BJ (cell line): ENCODE measurements at places on chromosomes 5 and 9.

DNA sequence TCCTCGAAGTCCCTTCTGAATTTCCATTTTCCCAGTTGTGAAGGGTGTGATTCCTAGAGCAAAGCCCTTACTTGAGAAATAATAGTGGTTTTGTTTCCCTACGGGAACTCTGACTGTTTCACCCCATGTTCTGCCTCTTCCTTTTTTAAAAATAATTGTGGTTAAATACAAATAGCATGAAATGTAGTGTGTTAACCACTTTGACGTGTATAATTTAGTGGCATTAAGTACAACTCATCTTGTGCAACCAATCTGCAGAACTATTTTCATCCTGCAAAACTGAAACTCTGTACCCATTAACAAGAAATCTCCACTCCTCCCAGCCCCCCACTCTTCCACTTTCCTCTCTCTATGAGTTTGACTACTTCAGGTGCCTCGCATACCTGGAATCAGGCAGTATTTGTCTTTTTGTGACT, 35.6 kb upstream of the HAND1 start:
- no peak for DNase-seq

GRCh38 chr9:133048595-133048994, 13.2 kb upstream of the CEL start:
- DNase-seq = no peak

DNA sequence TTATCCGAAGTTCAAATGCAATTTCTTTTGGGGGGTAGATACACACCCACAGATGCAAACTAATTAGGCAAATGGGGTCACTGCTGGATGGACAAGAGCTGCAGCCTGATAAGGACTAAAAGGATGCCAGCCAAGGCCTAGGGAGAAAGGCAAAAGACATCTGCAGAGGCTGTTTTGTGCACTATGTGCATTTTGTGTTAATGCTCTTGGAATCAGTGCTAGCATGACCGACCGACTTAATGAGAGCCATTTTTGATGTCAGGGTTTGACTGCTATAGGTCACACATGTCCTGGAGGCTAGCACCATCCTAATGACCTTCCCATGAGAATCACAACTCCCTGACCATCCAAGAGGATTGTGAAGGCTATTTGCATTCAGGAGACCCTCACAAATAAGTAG, 34.6 kb downstream of the PLAC8L1 start:
- DNase-seq = no peak

DNA sequence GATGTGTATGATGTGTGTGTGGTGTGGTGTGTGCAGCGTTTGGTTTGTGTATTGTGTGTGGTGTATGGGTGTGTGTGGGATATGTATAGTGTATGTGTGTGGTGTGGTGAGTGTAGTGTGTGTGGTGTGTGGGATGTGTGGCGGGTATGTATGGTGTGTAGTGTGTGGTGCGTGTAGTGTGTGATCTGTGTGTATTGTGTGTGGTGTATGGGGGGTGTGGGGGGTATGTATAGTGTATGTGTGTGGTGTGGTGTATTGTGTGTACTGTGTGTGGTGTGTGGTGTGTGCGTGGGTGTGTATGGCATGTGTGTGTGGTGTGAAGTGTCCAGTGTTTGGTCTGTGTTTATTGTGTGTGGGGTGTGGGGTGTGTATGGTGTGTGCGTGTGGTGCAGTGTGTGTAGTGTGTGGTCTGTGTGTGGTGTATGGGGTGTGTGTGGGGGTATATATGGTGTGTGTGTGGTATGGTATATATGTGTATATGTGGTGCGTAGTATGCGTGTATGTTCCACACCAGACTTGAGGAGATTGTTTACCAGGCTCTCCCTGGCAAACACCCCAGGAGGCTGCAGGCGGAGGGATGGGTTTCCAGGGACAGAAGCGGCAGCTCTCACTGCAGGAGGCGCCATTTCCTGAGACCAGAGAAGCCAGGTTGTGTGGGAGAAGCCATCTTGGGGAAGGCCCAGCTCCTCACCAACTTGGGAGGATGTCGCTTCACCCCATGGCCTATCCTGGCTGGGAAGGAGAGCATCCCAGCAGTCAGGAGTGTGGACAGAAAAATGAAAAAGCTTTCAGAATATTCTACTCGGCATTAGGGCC, 138.1 kb downstream of the NXNL2 start:
- DNase-seq = no peak

GRCh38 chr5:38190111-38190510, 68.2 kb upstream of the EGFLAM start:
- DNase-seq = no peak

DNA sequence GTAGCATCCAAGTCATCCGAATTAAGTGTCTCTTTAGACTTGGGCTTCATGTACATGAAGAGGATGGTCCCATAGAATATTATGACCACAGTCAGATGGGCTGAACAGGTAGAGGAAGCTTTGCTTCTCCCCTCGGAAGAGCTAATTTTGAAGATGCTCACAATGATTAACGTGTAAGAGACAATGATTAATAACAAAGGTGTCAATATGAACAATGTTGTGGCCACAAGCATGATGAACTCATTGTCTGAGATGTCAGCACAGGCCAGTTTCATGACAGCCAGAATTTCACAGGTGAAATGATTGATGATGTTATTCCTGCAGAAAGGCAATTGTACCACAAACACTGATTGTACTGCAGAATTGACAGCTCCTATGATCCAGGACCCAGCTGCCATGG, 626 bp downstream of the OR13C2 start:
- no peak for DNase-seq

DNA sequence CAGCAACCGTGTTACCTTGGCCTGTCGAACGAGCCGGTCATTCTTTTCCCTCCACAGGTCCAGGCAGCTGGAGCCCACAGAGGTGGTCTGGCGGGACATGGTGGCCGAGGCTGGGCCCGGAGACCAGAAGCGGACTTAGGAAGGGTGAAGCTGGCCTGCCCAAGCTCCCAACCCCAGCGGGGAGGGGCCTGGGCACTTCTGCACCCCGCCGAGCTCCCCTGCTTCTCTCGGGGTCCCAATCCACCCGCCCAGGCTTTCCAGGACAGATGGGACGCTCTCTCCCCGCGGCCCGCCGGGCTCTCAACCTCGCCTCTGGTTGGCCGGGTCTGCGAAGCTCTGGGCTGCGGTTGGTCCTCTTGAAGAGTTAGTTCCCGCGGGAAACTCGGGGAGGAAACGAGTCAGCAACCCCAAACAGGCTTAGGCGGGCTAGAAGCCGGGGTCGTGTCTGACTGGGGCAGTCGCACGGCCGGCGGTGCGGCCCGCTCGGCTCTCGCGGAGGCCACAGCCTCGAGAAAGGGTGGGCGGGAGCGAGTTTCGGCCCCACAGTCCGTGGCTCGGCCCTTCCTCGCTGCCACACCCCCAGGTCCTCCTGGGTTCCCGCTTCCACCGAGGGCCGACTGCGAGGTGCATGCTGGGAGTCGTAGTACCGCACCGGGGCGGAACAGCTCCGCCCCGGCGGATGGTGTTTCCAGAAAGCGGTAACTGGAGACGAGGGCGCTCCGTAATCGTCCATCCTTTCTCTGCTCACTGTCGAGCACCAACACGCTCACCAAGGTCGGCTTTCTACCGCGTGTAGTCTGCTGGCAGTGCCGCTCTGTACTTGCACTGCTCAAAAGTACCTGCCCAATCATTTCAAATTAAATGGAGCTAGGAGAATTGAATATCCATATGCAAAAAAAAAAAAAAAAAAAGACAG, at the start of gene FANCG:
TSS of gene FANCG (minus strand) at position 517 of the 916 bp plus-strand sequence. CDS start at position 99, 418 bp downstream.
- DNase-seq = peak; percentile 70

DNA sequence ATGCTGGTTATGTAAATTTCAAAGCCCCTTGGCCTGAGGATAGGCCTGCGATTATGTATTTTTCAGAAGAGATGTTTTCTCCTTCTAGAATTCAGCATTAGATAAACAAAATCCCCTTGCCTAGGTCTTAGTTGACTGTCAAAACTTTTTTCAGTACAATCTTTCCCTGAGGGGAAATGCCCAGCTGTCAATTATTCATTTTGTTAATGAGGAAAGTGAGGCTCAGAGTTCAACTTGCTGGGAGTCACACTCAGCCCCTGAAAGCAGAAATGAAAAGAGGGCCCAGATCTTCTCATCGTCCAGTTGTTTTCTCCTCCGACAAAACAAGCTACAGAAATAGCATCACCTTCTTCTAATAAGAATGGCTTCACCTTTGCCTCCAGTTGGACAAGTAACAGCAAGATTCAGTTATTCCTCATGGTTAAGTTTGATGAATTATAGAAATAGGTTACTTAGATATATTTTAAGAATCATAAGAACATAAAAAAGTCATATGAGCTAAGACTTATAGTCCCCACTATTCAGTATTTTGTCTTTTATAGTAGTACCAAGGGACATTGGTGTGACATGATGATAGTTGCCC, 627.1 kb upstream of the WWC1 start:
- no peak for DNase-seq

DNA sequence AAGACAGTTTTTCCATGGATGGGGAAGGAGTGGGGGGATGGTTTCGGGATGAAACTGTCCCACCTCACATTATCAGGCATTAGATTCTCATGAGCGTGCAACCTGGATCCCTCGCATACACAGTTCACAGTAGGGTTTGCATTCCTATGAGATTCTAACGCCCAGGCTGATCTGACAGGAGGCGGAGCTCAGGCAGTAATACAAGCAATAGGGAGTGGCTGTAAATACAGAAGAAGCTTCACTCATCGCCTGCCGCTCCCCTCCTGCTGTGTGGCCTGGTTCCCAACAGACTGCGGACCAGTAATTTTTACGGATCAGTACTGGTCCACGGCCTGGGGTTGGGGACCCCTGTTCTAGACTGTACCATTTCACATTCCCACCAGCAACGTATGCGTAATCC, 68.3 kb upstream of the OTULINL start:
- no peak for DNase-seq

DNA sequence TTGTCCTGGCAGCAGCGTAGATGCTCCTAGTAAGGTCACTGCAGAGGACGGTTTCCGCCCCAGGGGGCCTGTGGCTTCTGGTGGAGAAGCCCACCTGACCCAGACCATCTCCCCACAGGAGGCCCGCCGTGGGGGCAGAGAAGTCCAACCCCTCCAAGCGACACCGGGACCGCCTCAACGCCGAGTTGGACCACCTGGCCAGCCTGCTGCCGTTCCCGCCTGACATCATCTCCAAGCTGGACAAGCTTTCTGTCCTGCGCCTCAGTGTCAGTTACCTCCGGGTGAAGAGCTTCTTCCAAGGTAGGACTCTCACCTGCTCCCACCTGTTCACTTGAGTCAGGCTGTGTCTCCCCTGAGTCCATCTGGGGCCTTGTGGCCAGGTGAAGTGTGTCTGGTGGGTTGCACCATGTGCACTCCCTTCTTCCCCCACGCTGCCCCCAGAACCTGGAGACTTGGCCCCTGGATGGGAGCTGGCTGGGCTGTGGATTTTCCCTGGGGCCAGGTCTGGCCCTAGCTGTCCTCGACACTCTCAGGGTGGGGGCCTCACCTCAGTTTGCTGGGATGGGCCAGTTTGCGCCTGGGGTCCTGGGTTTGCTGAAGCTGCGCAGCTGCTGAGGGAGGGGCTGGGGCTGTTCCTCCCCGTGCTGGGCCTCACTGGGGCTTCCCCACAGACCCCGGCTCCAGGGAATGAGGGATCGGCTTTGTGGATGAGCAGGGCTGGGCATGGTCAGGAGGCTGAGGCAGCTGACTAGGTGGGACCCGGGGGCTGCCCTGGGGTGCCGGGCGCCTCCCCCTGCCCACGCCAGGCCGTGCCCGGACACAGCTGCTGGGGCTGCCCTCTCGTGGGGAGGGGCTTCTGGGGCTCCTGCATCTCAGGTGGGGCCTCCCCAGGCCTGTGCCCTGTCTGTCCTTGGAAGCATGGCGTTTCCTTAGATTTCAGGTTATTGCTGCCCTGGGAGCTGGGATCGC, 32.4 kb downstream of the AHRR start:
- no peak for DNase-seq

DNA sequence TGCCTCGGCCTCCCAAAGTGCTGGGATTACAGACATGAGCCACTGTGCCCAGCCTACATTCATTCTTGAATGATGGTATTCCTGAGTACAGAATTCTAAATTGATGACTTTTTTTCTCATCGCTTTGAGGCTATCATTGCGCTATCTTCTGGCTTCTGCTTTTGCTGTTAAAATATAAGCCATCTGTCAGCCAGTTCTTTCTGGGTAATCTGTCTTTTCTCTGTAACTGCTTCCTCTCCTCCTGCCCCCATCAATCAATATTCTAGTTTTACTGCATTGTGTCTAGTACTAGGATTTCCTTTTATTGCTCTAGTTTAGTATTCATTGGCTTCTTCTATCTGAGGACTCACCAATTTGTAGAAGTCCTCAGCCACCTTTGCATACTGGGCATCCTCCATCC, 89.0 kb downstream of the PLPP1 start:
- no peak for DNase-seq

- DNase-seq = no peak
Measured at GRCh38 chr9:108900176-108900575, 33.7 kb downstream of the ELP1 start.

DNA sequence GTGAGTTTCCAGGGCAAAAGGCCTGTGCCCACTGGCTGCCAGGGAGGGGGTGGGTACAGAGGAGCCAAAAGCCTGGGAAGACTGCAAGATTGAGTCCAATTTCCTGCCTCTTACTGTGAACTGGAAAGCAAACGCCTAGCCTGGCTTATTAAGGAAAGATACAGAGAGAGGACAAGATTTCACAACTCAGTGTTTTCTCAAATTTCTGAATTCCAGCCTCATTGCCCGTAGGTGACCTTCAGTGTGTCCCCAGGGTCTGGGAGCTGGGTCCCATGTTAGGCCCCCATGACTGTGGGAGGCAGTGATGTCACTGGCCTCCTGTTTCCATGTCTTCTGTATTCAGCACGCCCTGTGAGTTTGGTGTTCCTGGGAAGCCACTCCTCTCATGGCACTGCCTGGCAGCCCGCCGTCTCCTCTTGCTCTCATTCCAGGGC, 60.6 kb upstream of the PTPN3 start:
- no peak for DNase-seq

DNA sequence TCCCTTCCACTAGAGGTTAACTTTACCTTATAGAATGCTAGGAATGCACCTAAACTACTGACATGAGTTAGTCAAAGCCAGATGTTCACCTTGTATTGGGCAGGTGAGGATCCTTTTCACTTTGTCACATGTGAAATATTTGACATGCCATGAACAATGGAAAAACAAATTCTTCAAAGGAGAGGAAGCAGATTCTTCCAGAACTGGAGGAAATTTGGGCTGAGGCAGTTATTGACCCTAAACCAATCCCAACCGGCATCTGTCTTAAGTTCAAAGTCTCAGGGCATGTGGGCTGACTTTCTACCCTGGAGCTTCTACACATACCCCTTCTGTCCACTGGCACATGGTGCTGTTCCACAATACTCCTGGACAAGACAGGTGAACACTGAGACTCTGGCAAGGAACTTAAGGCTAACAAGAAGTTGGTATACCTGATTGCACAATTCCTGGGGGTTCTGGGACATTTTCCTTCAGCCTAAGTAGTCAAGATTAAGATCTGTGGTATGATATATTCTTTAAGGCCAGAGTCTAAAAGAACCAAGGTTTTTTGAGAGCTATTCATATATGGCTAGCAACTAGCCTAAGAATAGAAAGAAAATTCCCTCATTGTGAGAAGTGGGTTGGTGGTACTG, 2.6 kb downstream of the VLDLR start:
- DNase-seq = no peak

GRCh38 chr9:109304347-109304746, 16.5 kb downstream of the EPB41L4B start:
- no peak for DNase-seq
